ENCODE measurements at places on chromosomes 2 and 18. TPM values are rescaled to one million over a fixed set of nuclear protein-coding genes. Genes with fewer than 3 reads are reported as not detected.

Gene TMBIM1
- 123 TPM for total RNA-seq

Gene PLA2R1
- 13.0 TPM for total RNA-seq

DNA sequence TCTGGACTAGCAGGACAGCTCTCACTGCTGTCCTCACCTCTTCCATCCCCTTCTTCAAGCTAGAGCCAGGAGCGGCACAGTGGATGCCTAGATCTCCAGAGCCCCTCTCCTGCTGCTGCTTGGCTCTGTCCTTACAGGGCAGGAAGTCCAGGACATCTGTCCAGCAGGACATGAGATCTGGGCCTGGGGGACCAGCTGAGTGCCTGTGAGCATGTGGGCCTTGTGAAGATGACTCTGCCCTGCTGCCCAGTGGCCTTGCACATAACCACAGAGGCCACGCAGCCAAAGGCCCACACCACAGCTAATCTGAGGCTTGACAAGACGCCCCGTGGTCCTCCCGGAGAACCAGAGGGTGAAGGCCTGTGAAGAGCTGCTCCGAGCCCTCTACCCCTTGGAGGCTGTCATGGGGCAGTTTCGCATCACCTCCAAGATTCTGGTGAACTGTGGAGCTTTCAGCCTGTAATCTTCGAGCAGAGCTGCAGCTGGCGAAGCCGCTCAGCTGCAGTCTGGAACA, 516.7 kb upstream of the HS6ST1 start:
- DNase-seq, result no peak

Gene LOXHD1
- total RNA-seq, result under 0.01 TPM

Gene TRIM43
- not detected for total RNA-seq

Gene GKN2
- total RNA-seq, result not detected

- DNase-seq, result no peak
These were observed 489.9 kb downstream of the DCC start for GRCh38 chr18:52829876-52830405.

DNA sequence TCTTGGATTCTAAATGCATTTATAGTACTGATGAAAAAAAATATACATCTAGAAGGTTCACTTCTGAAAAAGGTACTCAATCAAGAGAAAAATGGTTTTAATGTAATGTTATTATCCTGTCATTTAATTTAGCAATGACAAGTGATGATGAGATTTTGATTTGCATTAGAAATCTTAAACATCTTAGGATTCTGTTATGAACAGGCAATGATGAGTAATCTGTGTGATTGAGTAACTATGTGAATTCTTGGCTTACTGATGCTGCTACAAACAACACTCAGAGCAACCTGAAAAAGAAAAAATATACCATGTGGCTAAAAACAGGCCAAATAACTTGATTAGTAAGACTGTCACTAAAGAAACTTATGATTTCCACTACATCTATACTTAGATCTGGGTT, 30.1 kb downstream of the RBKS start:
- DNase-seq, result peak; percentile 70

Gene CAPN14
- under 0.01 TPM for total RNA-seq

DNA sequence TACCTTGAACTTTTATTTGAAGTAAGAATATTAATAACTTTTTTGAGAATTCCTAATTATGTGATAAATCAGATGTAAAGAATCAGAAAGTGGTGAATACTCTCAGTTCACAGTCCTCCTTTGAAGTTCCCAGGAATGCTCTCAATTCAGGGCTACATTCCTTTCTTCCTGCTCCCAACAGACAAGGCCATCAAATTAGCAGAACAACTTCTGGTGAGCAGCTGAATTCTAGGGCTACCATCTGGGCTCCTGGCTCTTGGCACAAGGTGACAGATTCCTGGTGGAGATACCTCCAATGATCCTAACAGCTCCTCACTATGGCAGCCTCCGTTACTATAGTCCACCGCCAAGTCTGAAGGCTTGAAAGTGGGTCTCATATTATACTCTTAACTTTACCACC, 37.8 kb upstream of the OLA1 start:
- DNase-seq, result no peak

- DNase-seq, result peak; percentile 46
These were observed 66.5 kb downstream of the USP37 start for GRCh38 chr2:218501665-218502064.

Gene NT5DC4
- total RNA-seq, result not detected

- no peak for DNase-seq
These were observed 165.2 kb downstream of the DYSF start for GRCh38 chr2:71618327-71619113.

DNA sequence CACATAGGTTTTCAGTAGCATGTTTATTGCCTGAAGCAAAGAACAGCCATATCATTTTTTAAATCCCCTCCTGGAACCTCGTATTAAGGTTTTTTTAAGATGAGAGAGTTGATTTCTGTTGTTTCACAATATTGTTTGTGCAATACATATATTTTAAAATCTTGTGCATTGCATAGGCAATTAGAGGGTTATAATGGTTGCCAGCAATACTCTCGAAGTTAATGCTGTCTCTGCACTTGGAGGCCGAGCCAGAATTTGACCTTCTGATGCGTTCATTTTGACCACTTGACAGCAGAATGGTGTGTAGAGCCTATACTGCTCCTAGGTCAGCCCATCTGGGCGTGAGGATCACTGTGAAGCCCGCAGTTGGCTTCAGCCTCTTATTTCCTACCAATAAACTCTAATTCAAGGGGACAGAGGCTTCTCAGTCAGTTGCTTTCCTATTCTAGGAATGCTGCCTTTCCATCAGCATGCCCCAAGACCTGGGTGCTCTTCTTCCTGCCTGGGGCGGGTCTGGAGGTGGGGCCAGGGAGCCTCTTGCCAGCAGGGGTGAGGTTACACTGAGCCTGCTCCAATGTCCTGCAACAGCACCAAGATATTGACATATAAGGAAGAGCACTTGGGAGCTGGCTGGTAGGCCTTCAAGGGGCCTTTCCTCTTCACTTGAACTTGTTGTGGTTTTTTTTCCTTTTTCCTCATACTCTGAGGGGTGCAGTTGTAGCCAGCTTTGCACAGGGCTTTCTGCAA, 91.4 kb upstream of the BCL2L11 start:
- no peak for DNase-seq

GRCh38 chr2:100879296-100879695, 59.4 kb downstream of the NPAS2 start:
- no peak for DNase-seq

DNA sequence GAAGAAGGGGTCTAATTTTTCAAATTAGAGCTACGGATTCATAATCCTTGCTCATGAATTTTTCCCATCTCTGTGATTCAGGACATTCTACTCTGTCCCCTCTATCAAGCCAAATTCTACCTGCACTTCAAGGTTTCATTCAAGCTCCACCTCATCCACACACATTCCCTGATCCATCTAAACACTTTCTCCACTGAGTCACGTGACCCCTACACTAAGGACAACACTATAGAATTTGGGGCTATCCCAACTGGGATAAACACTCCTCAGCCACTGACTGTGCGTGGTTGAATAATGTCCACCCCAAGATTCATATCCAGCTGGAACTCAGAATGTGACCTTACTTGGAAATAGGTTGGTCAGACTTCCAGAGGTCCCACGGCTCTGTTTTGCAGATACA, 159.9 kb upstream of the ACVR2A start:
- DNase-seq, result no peak

- DNase-seq, result no peak
These were observed 501.8 kb upstream of the SALL3 start for GRCh38 chr18:78477840-78478239.

GRCh38 chr2:191165176-191165643, 14.4 kb upstream of the STAT4 start:
- DNase-seq, result peak; percentile 76

Gene CACNB4
- 0.43 TPM for total RNA-seq

Data from fibroblast of villous mesenchyme (primary cell).